ENCODE measurements at places on chromosomes 11 and 22. TPM values are rescaled to one million over a fixed set of nuclear protein-coding genes. Genes with fewer than 3 reads are reported as not detected.
A peak's percentile ranks its signal among the peaks of the same experiment; 100 is the strongest.

GRCh38 chr11:9170450-9170849 lies 79.1 kb upstream of the SCUBE2 start:
- no peak overlapping the region for H3K4me3 ChIP-seq
- H3K36me3 ChIP-seq = peaks cover 2% of the 10 kb centered on the region
- H3K4me1 ChIP-seq = peaks cover 17% of the 10 kb centered on the region
- no peak overlapping the region for H3K27ac ChIP-seq

Gene YPEL1
- total RNA-seq = 4.4 TPM

DNA sequence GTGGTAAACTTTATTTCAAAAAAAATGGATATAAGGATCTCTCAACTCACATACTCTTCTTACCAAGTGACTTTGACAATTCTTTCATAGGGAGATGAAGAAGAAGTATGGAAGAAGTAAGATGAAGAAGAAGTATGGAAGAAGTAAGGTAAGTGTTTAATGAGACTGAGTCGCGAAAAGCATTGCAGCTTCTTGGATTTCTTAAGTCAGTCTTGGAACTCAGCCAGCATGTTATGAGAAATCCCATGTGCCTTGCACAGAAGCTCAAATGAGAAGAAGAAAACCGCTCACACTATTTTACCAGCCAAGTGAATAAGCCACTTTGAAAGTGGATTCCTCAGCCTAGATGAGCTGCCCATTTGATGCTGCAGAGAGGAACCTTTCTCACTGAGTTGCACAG lies 332.0 kb upstream of the CCDC179 start:
- DNase-seq = no peak
- H3K27ac ChIP-seq = no peak overlapping the region
- no peak overlapping the region for H3K4me3 ChIP-seq
- no peaks in the 10 kb centered on the region for H3K4me1 ChIP-seq
- H3K36me3 ChIP-seq = no peaks in the 10 kb centered on the region
- H3K27me3 ChIP-seq = no peaks in the 10 kb centered on the region

DNA sequence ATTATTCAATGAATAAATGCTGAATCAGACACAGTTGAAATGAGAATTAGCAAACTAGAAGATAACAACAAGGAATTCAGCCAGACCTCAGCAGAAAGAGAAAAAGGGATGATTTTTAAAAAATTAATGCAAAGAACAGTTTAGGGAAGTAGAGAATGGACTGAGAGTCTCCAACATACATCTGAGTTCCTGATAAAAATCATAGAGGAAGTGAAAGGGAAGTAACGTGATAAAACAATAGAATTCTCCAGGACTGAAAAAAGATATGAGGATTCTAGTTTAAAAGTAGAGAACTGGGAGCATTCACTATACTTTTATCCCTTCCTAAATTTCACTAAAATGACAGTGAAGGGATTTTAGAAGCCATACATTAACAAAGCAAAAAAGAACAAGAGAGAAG lies 592.0 kb downstream of the SOX6 start:
- H3K4me3 ChIP-seq = no peak overlapping the region
- DNase-seq = no peak
- no peaks in the 10 kb centered on the region for H3K27me3 ChIP-seq
- H3K27ac ChIP-seq = no peak overlapping the region

GRCh38 chr22:39173787-39174497 lies 21.5 kb upstream of the CBX7 start:
- no peak for DNase-seq
- H3K27ac ChIP-seq = peak overlapping the region; percentile 66
- peaks cover 7% of the 10 kb centered on the region for H3K27me3 ChIP-seq
- H3K4me1 ChIP-seq = peaks cover 46% of the 10 kb centered on the region
- peak overlapping the region; percentile 76 for H3K4me3 ChIP-seq

Gene OR5B3
- total RNA-seq = not detected

- no peaks in the 10 kb centered on the region for H3K27me3 ChIP-seq
- no peaks in the 10 kb centered on the region for H3K4me1 ChIP-seq
- no peak for DNase-seq
- H3K4me3 ChIP-seq = no peak overlapping the region
- no peaks in the 10 kb centered on the region for H3K36me3 ChIP-seq
These were observed 344.6 kb upstream of the C11orf87 start for GRCh38 chr11:109077291-109077920.

Gene SGSM1
- 0.14 TPM for total RNA-seq

Gene HTR3A
- total RNA-seq = not detected

DNA sequence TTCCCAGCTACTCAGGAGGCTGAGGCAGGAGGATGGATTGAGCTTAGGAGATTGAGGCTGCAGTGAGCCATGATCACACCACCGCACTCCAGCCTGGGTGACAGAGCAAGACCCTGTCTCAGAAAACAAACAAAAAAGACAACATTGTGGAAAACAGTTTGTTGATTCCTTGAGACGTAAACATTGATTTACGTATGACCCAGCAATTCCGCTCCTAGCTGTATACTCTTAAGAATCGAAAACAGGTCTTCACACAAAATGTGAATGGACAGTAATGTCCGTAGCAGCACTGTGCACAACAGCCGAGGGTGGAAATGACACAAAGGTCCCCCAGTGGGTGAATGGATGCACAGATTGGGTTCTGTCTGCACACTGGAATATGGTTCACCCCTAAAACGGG lies 49.3 kb downstream of the LRP5 start:
- H3K4me3 ChIP-seq = no peak overlapping the region
- H3K27ac ChIP-seq = no peak overlapping the region
- no peaks in the 10 kb centered on the region for H3K4me1 ChIP-seq

DNA sequence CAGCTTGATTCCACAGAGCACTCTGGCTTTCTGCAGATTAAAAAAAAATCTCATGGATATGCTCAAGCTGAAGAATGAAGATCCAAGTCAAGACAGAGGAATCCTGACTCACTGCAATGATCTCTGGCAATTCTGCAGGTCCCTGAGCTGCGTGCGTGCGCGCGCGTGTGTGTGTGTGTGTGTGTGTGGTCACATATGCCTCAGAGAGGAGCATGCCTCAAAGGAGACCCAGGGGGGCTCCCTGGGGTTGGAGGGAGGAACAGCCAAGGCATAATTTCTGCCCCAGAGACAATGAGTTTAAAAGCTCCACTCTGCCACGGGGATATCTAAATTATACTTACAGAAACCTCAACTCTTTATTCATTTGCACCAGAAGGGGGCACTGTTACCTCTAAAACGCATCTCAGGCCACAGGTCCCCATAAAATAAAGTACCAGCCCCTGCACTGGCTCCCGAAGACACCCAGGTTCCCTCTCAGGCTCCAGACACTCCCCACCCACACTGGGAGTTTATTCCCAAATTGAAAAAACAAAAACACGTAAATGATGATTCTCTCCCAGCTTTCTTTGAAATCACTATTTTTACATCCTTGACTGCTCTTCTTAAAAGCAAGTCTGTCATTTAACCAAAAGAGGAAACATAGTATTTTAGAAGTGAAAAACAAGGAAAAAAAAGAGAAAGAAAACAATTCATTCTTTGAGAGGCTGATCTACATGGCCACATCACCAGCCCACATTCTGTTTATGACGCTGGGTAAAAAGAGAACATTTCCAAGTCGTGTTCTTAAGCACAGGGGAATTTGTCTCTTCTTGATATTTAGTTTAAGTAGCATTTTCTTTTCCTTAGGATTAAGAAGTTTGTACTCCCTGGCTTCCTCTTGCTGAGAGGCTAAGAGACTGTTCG lies 401.0 kb downstream of the LARGE1 start:
- no peaks in the 10 kb centered on the region for H3K27me3 ChIP-seq
- H3K4me3 ChIP-seq = no peak overlapping the region
- peak; percentile 1 for DNase-seq
